8988T (cell line): ENCODE measurements at places on chromosomes 16 and 17.

DNA sequence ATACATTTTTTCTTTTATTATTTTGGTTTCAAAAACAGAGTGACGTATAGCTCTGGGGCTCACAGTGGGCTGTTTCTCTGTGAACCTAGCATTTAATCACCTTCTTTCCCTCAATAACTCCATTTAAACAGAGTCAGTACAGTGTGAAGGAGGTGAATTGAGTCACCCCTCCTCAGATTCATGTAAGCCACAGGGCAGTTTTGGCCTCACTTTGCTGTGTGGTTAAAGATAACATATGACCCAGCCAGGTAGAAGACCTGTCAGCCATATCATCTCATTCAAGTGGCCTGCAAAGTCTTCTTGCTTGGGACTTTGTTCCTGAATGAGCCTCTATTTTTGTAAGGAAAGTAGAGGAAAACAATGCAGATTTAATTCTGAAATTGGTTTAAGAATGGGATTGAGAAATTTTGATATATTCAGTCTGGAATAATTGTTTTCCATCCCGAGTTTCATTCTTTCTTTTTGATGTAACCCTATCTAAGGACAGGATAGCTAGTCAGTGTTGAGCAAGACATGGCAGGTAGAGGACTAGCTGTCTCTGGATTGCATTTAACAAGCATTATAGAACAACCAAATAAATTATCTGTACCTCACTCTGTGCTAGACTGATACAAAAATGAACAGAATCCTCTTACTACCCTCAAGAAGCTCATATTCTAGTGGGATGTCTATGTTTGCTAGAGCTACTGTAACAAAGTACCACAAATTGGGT lies 13.1 kb downstream of the MAP2K6 start:
- no peak for DNase-seq

- no peak for DNase-seq
Observed at GRCh38 chr17:45086865-45087503, 25.9 kb downstream of the NMT1 start.

DNA sequence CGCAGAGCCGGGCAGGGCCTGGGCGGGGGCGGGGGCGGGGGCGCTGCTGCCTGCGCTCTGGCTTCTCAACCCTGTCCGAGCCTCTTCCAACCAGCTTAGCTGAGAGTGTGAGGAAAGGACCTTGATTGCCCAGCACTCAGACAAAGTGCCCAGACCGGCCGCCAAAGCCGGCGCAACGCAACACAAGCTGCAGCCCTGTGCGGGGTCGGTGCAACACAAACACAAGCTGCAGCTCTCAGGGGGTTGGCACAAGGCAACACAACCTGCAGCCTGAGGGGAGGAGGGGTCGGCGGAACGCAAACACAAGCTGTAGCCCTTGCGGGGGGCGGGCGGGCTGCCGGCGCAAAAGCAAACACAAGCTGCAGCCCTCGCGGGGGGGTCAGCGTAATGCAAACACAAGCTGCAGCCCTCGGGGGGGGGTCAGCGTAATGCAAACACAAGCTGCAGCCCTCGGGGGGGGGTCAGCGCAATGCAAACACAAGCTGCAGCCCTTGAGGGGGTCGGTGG lies 60.0 kb downstream of the KLHDC4 start:
- DNase-seq: no peak

GRCh38 chr17:81650951-81651350 lies 5.4 kb downstream of the PDE6G start:
- no peak for DNase-seq

GRCh38 chr17:79715943-79716797 lies 14.6 kb upstream of the ENPP7 start:
- no peak for DNase-seq

GRCh38 chr16:81444448-81445121 lies at the start of gene CMIP:
Gene CMIP (plus strand): TSS chr16:81444808.
- peak; percentile 97 for DNase-seq

GRCh38 chr17:2954898-2955445 lies 108.4 kb downstream of the OR1D5 start:
- DNase-seq: no peak

GRCh38 chr17:72614871-72615626 lies 477.4 kb downstream of the SLC39A11 start:
- DNase-seq: no peak

DNA sequence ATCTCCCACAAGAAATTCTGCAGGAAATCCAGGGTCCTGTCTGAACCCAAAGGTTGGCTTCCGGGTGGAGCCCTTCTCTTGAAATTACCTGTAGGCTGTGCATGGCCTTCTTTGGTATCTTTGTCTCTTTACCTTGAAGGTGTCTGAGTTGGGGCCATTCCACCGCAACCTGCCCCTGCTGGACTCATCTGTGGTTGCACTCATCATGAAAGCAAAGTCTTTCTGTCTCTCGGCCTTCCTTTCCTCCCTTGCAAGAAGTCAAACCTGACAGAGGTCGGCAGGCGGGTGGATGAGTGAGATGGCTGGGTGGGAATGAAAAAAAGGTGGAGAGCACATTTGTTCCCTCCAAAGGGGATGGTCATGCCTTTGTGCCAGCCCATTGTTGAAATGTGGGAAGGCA lies 25.1 kb downstream of the SALL1 start:
- no peak for DNase-seq

DNA sequence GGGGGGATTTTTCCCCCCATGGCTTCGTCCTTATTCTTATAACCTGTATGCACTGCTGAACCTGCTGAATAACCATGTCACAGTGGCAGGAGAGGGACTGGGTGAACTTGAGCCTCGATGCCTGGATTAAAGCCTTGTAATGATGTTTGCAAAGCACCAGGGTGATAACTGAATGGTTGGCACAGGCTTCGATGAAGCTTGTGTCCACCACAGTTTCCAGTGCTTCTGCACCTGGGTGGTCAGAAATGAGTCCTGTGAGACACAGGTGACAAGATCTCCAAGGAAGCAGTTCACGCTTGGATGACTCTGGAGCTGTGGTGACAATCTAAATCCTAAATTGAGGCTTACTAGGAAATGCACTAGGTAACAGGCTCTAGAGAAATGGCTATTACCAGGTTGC lies 729.3 kb downstream of the MAF start:
- no peak for DNase-seq

DNA sequence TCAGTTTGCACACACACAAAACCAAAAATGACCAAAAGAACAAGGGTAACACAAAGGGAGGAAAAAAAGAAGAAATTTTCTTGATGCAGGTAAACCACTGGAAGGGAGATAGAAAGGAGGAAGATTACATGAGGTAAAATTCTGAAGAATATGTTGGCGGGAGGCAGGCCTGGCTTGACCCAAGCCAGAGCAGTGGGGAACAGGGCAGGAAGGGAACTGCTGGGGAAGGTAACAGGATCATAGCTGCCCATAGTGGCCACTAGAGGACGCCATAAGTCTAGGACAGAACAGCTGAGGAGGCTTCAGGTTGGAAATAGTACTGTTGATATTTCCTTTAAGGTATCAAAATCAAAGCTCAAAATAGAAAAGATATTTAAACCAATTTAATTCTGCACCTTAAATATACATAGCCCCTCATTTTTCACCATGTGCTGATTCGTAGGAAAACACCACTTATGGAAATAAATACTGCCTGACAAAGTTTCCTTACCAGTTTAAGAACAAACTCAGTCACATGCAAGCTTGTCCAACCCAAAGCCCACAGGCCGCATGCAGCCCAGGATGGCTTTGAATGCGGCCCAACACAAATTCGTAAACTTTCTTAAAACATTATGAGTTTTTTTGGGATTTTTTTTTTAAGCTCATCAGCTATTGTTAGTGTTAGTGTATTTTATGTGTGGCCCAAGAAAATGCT lies 15.5 kb downstream of the VPS35 start:
- DNase-seq: peak; percentile 43

DNA sequence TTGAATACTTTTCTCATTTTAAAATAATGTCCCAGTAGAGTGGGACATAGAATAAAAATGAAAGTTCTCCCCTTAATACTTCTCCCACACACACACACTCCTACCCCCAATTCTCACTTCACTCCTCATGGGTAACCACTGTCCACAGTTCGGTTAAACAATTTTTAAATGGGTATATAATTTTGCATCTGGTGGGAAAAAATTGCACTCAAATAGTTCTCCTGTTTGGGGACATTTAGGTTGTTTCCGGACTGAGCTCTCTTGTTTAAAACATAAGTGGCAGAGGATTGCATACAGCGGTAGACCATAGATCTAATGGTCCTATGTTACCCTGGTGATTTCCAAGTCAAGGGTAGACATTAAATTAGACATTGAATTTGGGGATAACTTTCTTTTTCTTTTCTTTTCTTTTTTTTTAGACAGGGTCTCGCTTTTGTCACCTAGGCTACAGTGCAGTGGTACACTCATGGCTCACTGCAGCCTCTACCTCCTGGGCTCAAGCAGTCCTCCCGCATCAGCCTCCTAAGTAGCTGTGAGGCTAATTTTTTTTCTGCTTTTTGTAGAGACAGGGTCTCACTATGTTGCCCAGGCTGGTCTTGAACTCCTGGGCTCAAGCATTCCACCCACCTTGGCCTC lies 138.3 kb downstream of the SOCS1 start:
- DNase-seq: no peak

- DNase-seq: no peak
Observed at GRCh38 chr16:86733546-86734254, 155.4 kb downstream of the FOXL1 start.
